ENCODE measurements at places on chromosomes 3 and 15.

DNA sequence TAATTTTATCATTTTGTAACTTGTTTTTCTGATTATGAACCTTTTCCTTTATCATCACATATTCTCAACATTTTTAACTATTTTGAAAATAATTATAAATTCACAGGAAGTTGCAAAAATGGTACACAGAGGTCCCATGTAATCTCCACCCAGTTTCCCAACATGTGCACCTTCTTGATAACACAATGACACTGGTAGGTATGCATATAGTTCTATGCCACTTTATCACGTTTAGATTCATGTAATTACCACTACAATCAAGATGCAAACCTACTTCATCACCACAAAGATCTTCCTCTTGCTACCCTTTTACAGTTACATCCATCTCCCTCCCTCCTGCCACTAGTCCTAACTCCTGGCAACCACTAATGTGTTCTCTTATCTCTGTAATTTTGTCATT, 413.9 kb downstream of the SHQ1 start:
- DNase-seq = no peak

DNA sequence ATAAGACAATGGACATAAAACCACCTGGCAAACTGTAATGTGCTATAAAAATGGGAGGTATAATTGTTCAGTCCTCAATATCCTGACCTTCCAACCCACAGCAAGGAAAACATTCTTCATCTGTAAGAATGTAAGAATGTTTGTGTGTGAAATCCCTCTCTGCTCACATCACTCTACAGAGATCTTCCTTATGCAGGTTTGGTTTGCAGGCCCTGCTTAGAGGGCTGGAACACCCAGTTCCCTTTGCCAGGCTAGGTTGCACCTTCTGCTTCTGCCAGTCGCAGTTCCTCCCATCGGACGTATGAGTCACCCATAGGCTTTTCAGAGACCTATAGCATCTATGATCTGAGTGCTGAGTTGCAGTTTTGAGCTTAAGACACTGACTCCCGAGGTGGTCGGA, 24.1 kb upstream of the MINAR1 start:
- no peak for DNase-seq

GRCh38 chr3:62600033-62600432, 226.7 kb upstream of the FEZF2 start:
- DNase-seq = no peak

- no peak for DNase-seq
These were observed 201.6 kb upstream of the CMC1 start for GRCh38 chr3:28039829-28040228.

GRCh38 chr15:78420220-78420619, 17.8 kb upstream of the IREB2 start:
- DNase-seq = no peak

DNA sequence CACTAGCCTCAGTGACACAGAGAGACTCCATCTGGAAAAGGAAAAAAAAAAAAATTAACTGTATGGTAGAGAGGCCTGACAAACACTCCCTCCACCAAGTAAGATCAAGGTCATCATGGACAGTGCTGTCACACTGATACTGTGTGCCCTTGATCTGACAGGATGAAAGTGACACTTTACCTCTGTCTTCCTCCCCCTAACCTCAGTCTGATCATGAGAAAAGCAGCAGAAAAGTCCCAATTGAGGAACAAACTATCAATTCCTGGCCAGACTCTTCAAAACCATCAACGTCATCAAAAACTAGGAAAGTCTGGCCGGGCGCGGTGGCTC, 26.7 kb downstream of the PGPEP1L start:
- no peak for DNase-seq

DNA sequence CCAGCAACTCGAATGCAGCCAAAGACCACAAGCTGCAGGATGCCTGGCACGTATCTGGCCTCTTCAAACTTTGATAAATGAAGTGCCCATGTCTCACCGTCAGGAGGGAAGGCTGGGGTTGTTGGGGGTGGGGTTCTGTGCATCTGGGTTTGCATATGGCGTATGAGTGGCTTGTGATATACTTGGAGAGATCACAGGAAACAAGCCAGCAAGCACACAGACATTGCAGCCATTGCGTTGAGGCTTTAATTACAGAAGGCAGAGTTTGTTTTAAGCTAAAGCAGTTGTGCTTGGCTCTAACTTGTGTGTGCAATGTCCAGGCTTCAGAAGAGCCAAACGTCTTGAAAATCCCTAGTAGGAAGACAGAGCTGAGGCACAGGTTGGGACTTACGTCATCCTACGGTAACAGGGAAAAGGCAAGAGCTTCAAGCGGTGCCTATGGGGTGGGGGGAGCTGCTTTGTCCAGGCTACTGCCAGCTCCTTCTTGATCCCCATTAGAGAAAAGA, 109.2 kb downstream of the ASB7 start:
- DNase-seq = no peak

DNA sequence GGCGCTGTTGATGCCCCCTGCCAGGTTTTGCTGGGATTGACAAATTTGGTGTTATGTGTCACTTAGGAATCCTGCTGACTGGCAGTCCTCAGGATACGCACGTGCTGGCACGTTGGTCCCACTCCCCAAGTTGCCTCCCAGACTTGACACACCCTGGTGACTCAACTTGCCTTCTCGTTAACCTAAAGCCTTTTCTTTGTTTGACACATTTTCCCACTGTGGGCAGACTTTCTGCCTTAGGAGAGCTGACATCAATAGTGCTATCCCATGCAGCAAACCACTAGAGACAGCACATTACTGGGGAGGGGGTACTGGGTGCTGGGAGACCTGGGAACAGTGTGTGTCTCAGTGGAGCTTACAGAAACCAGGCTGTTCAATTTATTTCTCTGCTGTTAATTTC, 104.3 kb downstream of the OXNAD1 start:
- no peak for DNase-seq
